ENCODE measurements at places on chromosomes 5 and 9.

- DNase-seq = no peak
Observed at GRCh38 chr9:110949081-110949480, 89.2 kb downstream of the LPAR1 start.

- no peak for DNase-seq
Observed at GRCh38 chr5:149338364-149338763, 6.9 kb upstream of the GRPEL2 start.

GRCh38 chr9:88810826-88811225 is 180.4 kb upstream of the S1PR3 start:
- DNase-seq = no peak

DNA sequence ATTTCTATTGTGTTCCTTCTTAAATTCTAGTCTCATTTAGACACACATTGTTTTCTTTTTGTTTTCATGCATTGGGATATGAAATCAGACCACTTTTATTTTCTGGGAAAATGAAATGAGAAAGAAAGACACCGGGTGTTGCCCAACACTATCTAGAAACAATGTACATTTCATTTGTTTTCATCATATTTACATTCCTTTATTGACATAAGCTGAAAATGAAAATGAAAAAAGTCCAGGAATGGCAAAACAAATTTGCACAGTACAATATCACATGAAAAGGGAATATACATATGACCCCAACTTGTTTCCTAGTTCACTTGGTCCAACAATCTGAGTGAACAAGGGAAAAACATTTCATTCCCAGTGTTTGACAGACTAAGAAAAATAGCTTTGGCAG is 20.7 kb downstream of the IFNE start:
- DNase-seq = no peak

DNA sequence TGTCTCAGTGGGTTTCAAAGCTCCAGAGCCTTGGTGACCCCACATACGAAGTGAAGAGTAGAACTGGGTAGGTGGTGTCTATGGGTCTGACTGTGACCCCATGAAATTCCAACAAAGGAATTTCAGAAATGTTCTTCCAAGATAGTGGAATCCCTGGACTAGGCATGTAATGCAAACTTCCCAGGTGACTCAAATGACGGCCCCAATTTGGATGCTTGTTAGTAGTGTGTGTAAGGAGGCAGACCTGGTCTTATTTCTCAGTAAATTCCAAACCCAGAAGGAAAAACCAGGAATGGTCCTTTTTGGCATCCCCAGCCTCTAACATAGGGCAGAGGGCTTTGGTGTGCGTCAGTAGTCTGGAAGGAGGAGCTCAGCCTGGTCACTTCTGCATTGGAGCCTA is 43.6 kb upstream of the ABCA1 start:
- DNase-seq = no peak

- no peak for DNase-seq
Observed at GRCh38 chr5:138706655-138707480, 46.4 kb upstream of the CTNNA1 start.

- no peak for DNase-seq
Observed at GRCh38 chr9:98022447-98022846, 34.1 kb upstream of the NANS start.

- no peak for DNase-seq
Observed at GRCh38 chr5:36664766-36665165, 58.4 kb downstream of the SLC1A3 start.
